ENCODE measurements at places on chromosomes 5 and 9.

GRCh38 chr9:26753971-26754370 is 138.6 kb downstream of the CAAP1 start:
- DNase-seq, result no peak

GRCh38 chr5:58136406-58136805 is 323.5 kb downstream of the PLK2 start:
- no peak for DNase-seq

- peak; percentile 67 for DNase-seq
These were observed 404 bp downstream of the MRNIP start for GRCh38 chr5:179858241-179858585.

DNA sequence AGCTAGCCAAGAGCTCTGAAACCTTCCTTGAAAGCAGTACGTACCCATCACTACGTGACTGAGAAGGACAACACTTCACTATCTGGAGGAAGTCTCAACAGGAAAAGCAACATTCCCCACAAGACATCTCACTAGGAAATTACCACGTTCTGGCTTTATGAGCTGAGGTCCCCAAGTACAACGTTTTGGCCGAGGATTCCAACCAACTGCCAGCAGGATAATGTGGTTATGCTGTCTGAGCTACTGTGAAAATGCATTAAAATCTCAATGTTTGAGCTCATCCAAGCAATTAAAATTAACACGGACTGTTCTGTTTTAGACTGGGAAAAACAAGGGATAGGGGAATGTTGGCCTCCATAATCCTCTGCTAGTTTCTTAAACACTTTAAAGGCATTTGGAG is 16.4 kb downstream of the MED27 start:
- no peak for DNase-seq

DNA sequence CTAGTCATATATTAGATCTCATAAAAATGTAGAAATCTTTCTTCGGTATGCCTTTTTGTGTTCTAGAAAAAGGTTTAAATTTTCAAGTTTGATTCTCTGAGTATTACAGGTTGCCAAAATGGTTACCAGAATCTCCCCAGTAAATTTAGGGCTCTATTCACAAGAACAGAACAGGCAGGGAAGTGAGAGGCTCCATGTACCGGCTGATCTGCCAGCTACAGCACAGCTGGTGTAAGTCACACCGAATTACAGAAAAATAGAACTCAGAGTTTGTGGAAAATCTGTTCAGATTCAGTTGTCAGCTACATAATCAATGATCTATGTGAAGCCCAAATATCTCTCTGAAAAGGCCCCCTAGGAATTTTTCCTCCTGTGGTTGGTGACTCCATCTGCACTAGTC is 10.5 kb downstream of the FAM81B start:
- no peak for DNase-seq

DNA sequence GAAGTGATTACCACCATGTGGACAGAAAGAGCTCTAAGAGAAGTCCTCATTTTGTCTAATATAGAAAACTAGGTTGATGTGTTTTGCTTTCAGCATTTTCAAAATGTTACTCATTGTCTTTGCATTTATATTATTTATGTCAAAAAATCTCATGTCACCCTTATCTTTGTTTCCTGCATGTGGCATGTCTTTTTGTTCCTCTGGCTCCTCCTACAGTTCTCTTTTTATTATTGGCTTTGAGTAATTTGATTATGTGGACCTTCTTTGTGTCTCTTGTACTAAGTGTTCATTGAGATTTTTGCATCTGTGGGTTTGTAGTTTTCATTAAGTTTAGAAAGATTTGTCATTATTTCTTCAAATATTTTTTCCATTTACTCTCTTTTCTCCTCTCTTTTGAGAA is 58.8 kb downstream of the GNG10 start:
- no peak for DNase-seq

DNA sequence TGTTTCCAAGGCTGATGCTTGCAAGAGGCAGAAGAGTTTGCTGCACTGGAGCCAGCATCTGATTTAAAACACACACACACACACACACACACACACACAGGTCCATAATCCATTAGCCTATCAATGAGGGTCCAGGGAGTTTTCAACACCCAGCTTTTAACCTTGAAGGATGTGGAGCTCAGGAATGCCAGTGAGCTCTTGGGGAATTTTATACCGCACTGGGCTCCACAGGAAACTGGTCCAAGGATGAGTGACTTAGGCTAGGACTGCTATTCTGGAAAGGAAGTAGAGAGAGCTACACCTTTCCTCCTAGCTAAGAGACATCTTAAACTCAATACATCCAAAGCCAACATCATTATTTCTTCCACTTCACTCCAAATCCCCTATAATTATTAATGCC is 942 bp upstream of the NRG2 start:
- no peak for DNase-seq

- no peak for DNase-seq
These were observed 19.8 kb downstream of the IL7R start for GRCh38 chr5:35876454-35876853.

DNA sequence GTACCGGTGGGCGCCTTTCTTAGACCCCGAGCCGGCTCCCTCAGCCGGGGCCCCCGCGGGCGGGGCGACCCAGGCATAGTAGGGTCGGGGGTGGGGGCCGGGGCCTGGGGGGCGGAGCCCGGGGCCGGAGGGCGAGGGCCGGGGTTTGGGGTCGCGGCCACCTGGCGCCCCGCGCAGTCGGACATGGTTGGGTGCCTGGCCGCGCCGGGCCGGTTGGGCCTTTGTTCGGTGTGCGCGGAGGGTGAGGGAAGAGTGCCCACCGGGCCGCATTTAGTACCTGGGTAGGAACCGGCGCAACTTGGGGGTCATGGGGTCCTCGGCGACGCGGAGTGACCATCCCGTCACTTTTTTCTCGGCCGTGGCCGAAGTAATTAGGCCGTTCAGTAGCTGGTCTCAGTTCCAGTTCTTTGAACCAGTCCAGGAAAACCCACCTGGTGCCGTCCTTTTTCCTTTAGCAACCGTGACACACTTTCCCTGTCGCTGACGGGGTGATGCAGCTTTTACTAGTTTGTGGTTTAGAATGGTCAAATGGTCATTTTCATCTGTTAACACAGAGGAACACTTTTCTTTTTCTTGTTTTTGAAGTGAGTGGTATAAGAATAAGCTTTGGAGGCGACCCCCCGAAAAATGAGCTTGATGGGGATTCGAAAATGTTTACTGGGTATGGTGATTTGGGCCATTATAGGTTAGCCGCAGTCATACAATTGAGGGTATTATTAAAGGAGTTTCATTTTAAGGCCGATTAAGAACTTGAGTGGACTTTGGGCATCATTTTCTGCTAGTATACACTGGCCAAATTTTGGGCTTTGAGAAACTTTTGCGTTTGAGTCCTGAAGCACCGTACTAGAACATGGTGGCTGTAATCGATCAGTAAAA is 589 bp downstream of the CKS2 start:
- DNase-seq, result no peak

DNA sequence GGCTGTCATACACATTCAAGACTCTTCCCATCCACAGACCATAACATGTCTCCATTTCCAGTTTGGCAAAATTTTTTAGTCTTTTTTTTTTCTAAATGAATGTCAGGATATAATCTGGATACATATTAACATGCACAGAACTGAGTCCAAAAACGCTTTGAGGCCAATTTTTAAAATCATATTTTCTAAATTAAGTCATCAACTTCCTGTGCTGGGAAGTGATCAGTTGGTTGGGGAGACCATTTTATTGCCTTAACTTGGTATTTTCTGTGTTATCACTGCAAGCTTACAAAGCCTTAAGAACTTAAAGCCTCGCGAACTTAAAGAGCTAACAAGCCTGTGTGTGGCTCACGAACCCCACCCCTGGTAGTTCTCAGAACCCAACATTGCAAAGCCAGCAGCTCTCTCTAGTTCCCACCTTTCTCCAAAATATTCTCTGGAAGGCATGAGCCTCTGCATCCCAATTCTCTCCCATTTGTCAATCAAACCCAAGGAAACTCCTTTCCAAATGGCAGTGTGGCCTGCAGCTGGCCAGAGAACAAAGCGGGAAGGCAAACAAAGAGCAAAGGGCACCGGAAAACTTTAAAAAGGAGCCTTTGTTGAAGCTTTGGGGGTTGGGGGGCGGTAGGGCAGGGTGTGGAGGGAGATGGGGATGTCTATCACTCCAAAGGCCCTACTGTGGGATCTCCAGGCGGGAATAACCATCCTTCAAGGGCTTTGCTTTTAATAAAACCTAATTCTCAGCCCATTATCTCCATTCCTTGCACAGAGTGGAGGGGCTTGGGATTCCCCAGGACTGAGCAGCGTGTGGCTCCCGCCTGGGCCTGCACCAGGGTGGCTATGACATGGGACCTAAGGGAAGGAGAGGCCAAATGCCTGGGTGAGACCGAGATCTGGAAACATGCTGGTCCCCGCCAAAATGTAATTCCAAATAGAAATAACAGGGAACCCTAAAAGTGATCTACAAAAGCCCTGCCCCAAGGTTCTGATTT is 65.0 kb downstream of the ROR2 start:
- no peak for DNase-seq

- DNase-seq, result no peak
These were observed 64.2 kb downstream of the SNX24 start for GRCh38 chr5:122909470-122910100.

DNA sequence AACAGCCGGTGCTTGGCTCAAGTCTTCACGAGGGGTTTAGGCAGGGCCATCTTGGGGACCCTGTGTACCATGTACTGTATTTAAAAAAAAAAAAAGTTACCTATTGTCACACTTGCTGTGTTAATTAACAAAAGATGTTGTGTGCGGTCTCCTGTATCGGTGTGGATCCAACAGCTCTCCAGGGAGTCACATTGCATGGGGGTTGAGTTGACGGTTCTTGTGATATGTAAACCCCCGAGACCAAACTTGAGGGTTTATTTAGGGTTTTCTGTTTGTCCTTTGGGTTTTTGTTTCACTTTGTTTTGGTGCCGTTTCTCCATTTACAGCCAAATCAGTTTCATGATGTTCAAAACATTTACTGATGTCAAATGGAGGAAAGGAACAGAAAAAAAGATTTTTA is 22.2 kb downstream of the AMBP start:
- no peak for DNase-seq

DNA sequence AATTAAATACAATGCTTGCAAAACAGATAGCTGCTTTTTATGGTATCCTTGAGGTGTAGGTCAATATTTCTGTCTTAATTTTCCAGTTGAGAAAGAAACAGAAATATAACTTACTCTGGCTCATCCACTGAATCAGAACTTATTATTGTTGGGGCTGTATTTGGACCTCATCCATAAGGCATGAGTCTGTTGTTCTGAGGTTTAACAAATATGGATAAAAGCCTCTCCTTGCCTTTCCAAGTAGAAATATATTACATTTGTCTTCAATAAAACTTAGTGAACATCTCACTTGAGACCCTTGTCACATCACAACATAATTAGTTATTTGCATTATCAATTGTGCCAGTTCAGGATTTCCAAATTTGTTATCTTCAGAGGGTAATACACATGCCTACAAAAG is 525.8 kb downstream of the AGTPBP1 start:
- DNase-seq, result no peak

All from activated naive CD8-positive, alpha-beta T cell treated with anti-CD3 and anti-CD28 coated beads for 36 hours (primary cell).